ENCODE measurements at places on chromosomes 11 and 22. TPM values are rescaled to one million over a fixed set of nuclear protein-coding genes. Genes with fewer than 3 reads are reported as not detected.

Gene MPZL3
- total RNA-seq, result 7.1 TPM

Gene TIMM10
- 188 TPM for total RNA-seq

Gene FXYD6
- 15.8 TPM for total RNA-seq

Gene WT1
- total RNA-seq, result 10.7 TPM

Gene MIF
- 224 TPM for total RNA-seq

Gene OR56A1
- under 0.01 TPM for total RNA-seq

Data from Daoy (cell line).